ENCODE measurements at places on chromosomes 2 and 18. TPM values are rescaled to one million over a fixed set of nuclear protein-coding genes. Genes with fewer than 3 reads are reported as not detected.
A peak's percentile ranks its signal among the peaks of the same experiment; 100 is the strongest.

The UGT1A7 gene
- total RNA-seq: not detected

The SLC30A3 gene
- 0.10 TPM for total RNA-seq

- no peak overlapping the region for H3K27ac ChIP-seq
- no peaks in the 10 kb centered on the region for H3K36me3 ChIP-seq
- H3K27me3 ChIP-seq: no peaks in the 10 kb centered on the region
Measured at GRCh38 chr2:2849464-2850217, 518.6 kb upstream of the MYT1L start.

- no peak overlapping the region for H3K4me3 ChIP-seq
- H3K36me3 ChIP-seq: no peaks in the 10 kb centered on the region
- H3K27me3 ChIP-seq: no peaks in the 10 kb centered on the region
Measured at GRCh38 chr2:18650221-18650620, 60.9 kb upstream of the NT5C1B start.

The ACMSD gene
- total RNA-seq: not detected

DNA sequence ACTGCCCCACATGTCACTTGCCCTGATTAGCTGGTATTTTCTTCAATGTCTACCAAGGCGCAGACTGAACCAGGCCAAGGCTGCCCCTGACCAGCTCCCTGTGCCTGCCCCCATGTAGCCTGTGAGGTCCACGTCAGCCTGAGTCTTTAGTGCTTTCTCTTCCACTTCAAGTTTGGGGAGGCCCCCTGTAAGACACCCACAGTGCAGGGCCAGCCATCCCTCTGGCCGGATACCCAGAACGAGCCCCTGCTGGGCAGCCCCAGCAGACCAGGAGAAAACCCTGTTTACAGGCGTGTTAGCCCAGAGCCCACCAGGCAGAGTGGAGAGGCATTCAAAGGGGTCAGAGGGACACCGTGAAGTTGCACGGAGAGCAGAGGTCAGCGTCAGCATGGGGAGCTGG lies 92.4 kb downstream of the TFCP2L1 start:
- DNase-seq: no peak
- H3K4me3 ChIP-seq: no peak overlapping the region
- no peaks in the 10 kb centered on the region for H3K4me1 ChIP-seq
- no peak overlapping the region for H3K27ac ChIP-seq
- no peaks in the 10 kb centered on the region for H3K36me3 ChIP-seq

- H3K4me3 ChIP-seq: no peak overlapping the region
- H3K4me1 ChIP-seq: peaks cover 47% of the 10 kb centered on the region
- H3K27me3 ChIP-seq: no peaks in the 10 kb centered on the region
- DNase-seq: no peak
Measured at GRCh38 chr2:134120406-134120732, 133.5 kb upstream of the MGAT5 start.

The PSMA8 gene
- 0.30 TPM for total RNA-seq

DNA sequence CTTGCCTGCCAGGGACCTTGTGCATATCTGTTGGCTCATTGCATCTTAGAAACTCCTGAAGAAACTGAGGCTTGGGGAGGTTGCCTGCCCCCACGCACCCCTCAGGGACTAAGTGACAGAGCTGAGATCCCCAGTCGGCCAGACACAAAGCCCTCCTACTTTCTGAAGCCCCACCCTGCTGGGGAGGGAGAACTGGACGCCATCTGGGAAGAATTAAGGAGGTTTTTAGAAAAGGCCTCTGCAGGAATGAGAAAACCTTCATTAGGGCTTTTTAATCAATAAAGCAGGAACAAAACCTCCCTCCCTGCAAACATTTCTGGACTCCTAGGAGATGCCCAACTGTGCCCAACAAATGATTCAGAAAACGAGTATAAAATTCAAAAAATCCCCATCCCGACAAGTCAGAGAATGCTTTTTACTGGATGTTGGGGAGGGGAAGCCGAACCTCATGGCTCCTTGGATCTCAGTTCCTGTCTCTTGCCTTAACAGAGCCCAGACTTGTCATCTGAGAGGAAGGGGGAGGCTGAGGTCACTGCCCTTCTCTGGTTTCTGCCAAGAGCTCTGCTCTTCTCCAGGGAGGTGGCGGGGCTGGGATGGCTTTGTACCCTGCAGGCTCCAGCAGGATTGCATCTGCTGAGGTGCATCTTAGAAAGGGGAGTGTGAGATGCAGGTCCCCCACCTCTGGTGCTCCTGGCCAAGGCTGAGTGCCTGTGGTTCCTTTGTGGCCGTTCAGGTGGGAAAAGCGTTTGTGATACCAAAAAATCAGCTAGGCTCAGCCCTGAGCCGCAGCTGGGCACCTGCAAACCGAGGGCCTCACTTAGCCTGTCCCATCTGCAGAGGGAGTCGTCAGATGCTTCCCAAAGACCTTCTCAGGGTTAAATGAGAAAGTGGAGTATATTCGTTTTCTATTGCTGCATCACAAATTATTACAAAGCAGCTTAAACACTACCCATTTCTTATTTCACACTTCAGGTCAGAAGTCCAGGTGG lies 142.4 kb downstream of the ZFP36L2 start:
- no peaks in the 10 kb centered on the region for H3K27me3 ChIP-seq
- H3K4me3 ChIP-seq: no peak overlapping the region
- no peaks in the 10 kb centered on the region for H3K4me1 ChIP-seq
- H3K36me3 ChIP-seq: no peaks in the 10 kb centered on the region

The ABCG8 gene
- not detected for total RNA-seq

The SLC8A1 gene
- total RNA-seq: not detected

The SAG gene
- total RNA-seq: 1.7 TPM

DNA sequence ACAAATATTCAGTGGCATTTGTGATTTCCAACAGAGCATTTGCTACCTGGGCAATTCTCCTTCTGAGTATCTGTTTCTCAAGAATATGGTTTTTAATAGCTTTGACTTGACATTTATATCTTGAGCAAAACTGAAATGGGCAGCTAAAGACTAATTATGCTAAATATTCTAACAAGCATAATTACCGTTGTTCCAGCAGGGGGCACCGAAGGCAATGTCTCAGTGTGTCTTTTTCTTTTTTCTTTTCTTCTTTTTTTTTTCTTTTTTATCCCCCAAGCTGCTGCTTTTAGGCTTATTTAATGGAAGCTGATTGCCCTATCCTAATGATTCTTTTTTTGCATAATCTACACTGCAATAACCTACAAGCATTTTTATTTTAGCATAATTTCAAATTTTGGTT lies 138.9 kb upstream of the NABP1 start:
- no peaks in the 10 kb centered on the region for H3K4me1 ChIP-seq
- no peak overlapping the region for H3K27ac ChIP-seq
- H3K27me3 ChIP-seq: peaks cover 6% of the 10 kb centered on the region
- H3K36me3 ChIP-seq: no peaks in the 10 kb centered on the region
- peak; percentile 41 for DNase-seq
- H3K4me3 ChIP-seq: no peak overlapping the region

GRCh38 chr2:202204855-202205254 lies 33.5 kb downstream of the SUMO1 start:
- H3K36me3 ChIP-seq: peaks cover 33% of the 10 kb centered on the region
- H3K4me3 ChIP-seq: no peak overlapping the region
- no peak overlapping the region for H3K27ac ChIP-seq
- no peak for DNase-seq
- no peaks in the 10 kb centered on the region for H3K27me3 ChIP-seq

DNA sequence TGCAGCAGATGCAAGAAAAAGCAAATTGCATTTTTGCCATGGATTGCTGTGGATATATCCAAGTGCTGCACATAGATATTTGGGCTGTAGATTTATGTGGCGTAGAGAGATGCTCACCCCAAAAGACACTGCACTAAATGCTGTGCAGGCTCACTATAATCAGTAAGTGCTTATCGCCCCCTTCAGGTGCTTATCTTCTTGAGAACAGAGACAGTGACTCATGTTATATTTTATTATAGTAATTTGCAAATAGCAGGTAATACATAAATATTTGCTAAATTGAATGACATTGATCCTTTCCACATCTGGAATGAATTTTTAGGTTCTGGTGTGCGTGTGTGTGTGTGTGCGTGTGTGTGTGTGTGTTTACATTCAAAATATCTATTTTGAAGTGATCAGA lies 36.8 kb upstream of the PLEKHM3 start:
- DNase-seq: peak; percentile 15
- no peaks in the 10 kb centered on the region for H3K4me1 ChIP-seq
- H3K36me3 ChIP-seq: no peaks in the 10 kb centered on the region
- H3K27ac ChIP-seq: no peak overlapping the region
- no peaks in the 10 kb centered on the region for H3K27me3 ChIP-seq
- no peak overlapping the region for H3K4me3 ChIP-seq

GRCh38 chr2:11023326-11024258 lies 111.9 kb downstream of the KCNF1 start:
- H3K4me3 ChIP-seq: no peak overlapping the region
- H3K27ac ChIP-seq: no peak overlapping the region
- DNase-seq: no peak
- no peaks in the 10 kb centered on the region for H3K27me3 ChIP-seq
- no peaks in the 10 kb centered on the region for H3K4me1 ChIP-seq
- H3K36me3 ChIP-seq: no peaks in the 10 kb centered on the region

The LHCGR gene
- not detected for total RNA-seq

The FAM237A gene
- not detected for total RNA-seq

DNA sequence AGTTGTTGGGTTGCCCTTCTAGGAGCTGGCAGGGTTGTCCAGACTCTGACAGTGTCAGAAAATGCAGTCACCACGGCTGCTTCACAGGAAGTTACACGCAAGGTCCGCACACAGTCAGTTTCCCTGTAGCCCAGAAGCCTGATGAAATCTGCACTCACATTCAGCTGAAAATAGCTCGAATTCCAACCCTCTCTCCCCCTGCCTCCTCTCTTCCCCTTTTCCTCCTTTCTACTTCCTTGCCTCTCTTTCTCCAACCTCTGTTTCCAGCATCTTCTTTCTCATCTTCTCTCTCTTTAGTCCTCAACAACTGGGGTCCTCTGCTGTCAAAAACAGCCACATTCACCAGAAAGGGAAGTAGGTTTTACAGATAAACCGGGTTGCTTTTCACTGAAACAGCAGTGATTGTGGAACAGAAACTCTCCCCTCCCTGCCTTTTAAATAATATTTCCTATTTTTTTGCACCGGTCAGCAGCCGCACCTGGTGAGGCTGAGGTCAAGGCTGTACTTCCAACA lies 69.3 kb downstream of the BCL11A start:
- no peaks in the 10 kb centered on the region for H3K36me3 ChIP-seq
- no peak for DNase-seq
- H3K27ac ChIP-seq: no peak overlapping the region
- peaks cover 5% of the 10 kb centered on the region for H3K27me3 ChIP-seq

Data from CD4-positive, CD25-positive, alpha-beta regulatory T cell (primary cell).